ENCODE measurements at places on chromosomes 4 and X.
A peak's percentile ranks its signal among the peaks of the same experiment; 100 is the strongest.

DNA sequence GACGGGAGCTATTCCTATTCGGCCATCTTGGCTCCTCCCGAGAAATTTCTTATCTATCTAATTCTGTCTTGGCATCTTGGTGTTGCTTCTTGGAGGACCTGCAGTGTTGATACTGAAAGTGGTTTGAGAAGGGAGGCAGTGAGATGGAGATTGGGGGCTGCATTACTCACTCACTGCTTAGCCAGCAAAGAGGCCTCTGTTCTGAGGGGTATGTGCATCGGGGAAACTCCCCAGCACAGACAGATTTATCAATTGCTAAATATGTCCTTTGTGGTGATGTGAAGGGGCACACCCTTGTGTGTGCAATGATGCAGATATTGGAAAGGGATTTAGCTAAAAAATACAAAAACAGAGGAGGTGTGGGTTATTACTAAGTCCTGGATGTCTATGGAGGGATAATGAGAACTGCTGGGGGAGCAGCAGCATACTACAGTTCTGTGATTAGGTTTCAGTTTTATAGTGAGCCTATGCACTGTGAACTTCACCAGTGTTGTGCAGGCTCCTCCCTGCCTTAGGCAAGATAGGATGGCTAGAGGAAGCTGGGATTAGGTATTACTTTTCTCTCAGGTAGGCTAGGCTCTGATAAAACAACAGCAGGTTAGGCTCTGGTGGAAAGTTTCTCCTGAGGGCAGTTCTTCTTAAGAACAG, 279.0 kb downstream of the HS3ST1 start:
- DNase-seq, result no peak

DNA sequence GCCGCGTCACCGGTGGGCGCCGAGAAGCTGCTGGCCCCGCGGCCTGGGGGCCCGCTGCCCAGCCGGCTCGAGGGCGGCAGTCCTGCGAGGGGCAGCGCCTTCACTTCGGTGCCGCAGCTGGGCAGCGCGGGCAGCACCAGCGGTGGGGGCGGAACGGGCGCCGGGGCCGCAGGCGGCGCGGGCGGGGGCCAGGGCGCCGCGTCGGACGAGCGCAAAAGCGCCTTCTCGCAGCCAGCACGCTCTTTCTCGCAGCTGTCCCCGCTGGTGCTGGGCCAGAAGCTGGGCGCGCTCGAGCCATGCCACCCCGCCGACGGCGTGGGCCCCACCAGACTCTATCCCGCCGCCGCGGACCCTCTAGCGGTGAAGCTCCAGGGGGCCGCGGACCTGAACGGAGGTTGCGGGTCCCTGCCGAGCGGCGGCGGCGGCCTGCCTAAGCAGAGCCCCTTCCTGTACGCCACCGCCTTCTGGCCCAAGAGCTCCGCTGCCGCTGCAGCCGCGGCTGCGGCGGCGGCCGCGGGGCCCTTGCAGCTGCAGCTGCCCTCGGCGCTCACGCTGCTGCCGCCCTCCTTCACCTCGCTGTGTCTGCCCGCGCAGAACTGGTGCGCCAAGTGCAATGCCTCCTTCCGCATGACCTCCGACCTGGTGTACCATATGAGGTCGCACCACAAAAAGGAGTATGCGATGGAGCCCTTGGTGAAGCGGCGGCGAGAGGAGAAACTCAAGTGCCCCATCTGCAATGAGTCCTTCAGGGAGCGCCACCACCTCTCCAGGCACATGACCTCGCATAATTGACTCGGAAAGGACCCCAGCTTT, 5.6 kb downstream of the PRDM8 start:
- peak; percentile 58 for DNase-seq

- no peak for DNase-seq
These were observed 161.7 kb upstream of the NAP1L5 start for GRCh38 chr4:88859191-88859812.

DNA sequence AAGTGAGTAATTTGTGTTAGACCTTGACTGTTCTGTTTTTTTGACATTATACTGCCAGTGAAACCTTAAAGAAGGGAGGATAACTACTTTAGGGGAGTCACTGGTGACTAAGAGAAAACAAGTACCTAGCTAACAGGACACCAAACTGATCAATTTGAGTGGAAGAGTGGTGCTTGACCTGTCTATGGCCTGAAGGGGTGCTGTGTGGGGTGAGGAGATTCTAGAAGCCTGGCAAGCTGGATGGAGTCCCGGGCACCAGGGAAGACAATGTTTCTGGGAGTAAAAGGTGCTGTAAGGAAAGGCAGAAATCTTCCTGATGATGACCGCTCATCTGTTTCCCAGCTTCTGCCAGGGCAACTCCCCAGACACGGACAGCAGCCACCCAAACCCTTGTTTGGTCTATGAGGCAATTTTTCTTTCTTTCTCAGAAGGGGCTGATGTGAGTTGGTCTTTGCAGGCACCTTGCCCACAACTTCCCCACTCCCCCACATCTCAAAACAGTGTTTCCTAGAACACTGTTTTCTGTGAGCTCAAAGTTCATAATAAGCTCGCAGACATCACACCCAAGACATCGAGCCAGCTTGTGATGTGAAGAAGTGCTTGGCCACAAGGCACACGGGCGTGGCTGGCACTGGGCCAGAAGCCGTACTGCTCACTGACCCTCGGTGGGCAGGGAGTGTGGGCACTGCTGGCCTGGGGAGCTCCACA, 4.6 kb downstream of the TXK start:
- peak; percentile 31 for DNase-seq

- DNase-seq, result no peak
These were observed 162.9 kb upstream of the SPIN4 start for GRCh38 chrX:63513825-63514568.

DNA sequence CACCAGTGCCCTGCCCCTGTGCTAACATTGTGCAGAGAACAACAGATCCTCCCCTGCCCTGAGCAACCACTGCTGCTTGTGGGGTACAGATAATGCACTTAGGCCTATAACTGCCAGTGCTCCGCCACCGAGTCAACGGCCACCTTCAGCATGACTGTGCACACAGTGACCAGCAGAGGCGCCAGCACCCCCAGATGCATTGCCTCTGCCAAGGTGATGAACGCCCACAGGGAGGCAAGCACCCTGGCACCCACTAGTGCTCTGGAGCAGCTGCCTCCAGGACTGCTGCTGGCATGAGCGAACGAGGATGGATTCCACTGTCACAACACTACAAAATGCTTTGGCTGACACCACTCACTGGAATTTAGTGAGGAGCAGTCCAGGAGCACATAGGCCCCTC, 38.2 kb downstream of the SPIN2B start:
- no peak for DNase-seq

DNA sequence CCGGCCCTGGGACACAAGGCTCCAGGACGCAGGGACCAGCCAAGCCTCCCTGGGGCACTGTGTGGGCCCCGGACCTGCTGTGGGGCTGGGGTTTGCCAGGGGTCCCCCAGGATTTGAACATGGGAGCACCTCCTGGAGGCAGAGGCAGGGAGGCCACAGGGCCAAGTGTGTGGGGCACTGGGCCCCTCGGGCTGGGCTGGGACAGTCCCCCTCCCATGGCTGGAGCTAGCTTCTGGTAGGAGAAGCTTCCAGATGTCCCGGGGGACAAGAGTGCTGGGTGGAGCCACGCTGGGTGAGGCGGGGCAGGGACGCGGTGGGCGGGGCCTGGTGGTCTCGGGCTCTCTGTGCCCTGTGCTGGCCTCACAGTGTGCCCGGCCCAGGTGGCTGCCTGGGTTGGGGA, 18.6 kb downstream of the FGFRL1 start:
- no peak for DNase-seq

DNA sequence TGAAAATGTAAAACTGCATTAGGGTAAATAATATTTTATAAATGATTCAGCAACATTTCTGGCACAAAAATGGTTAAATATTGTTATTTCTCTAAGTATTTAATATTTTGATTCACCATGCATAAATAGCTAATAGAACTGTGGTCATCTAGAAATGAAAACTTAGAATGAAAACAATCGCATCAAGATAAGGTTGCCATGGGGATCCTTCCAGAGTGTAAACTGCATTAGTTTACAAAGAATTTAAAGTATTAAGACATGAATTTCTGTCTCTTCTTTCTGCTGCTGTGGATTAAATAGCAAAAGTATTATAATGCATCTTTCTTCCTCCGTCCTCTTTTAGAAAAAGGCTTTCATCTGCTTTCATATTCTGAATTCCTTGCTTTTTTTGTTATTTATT, 1064.6 kb upstream of the SLIT2 start:
- DNase-seq, result no peak

DNA sequence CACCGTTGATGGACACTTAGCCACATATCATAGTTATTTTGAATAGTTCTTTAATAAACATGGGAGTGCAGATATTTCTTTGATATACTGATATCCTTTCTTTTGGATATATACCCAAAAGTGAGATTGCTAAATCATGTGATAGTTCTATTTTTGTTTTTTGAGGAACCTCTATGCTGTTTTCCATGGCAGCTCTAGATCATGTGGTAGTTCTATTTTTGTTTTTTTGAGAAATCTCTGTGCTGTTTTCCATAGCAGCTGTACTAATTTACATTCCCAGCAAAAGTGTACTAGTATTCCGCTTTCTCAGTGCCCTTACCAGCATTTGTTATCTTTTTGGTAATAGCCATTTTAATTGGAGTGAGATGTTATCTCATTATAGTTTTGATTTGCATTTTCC, 3.6 kb downstream of the SH3BGRL start:
- DNase-seq, result no peak

DNA sequence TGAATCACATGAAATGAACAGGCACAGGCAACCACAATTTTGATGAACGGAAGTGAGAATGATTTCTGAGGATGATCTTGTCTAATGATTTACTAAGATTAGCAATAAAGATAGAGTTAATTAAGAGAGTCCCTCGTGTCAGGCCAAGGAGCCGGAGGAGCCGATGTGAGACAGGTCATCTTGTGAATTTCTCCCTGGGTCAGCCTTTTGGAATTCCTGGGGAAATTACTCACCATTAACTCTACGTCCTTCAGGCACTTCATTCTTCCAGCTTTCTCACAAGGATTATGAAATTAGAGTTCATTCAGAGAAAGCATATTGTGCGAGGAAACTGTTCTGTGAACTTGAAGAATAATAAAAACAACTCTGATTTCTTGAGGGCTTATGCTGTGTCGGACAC, 86.7 kb downstream of the PSAPL1 start:
- no peak for DNase-seq

GRCh38 chr4:145218251-145218650, 37.9 kb upstream of the OTUD4 start:
- no peak for DNase-seq

DNA sequence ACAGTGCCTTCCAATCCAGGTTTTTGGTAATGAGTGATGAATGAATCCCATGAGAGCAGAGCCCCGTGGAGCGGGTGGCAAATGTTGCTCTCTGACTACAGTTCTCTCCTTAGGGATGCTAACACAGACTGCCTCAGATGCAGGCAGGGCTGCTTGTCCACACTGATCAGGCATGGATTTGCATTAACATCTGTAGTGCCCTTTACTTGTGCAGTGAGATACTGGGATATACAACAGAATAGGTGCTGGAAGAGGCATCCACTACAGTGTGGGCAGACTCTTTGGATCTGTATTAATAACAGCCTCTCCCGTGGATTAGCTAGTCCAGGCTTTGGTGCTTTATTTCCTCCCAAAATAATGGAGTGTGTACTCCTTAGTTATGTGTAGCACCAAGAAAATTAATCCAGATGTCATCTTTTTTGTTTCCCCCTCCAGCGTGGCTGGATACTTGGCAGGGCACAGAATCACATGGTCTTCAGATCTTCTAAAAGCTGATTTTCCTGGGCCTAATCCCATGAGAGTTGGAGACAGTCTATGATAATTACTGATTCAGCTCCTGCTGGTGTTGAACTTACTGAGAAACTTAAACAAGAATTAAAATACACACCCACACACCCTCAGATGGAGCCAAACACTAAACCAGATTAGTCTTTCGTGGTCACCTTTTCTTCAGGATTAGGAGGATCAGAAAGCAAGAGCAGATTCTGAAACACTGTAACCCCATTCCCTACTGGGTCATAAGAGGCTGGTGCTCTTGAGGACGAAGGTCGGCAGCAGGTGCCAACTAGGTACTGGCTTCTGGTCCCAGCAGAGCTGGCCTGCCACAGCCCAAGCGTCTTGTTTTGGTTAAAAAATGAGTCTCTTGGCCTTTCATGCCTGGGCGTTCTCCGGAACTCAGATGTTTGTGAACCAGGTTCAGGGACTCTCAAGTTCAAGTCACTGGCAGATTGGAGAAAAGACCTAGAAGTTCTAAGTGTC, 23.1 kb upstream of the NAP1L5 start:
- DNase-seq, result no peak

- no peak for DNase-seq
These were observed 88.3 kb downstream of the GK start for GRCh38 chrX:30741545-30741944.

- no peak for DNase-seq
These were observed 7.3 kb downstream of the FNIP2 start for GRCh38 chr4:158776106-158776505.

DNA sequence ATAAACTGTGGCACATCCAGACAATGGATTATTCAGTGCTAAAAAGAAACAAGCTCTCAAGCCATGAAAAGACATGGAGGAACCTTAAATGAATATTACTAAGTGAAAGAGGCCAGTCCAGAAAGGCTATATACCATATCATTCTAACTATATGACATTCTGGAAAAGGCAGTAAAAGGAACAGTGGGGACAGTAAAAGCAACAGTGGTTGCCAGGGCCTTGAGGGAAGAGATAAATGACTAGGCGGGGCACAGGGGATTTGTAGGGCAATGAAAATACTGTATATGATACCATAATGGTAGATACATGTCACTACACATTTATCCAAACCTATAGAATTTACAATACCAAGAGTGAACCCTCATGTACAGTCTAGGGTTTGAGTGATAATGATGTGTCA, 115.3 kb downstream of the ATP8A1 start:
- DNase-seq, result no peak

GRCh38 chrX:77917294-77917933, 6.9 kb downstream of the ATP7A start:
- no peak for DNase-seq

GRCh38 chrX:119236623-119237561, 807 bp downstream of the PGRMC1 start:
- DNase-seq, result peak; percentile 7

- DNase-seq, result no peak
These were observed 43.1 kb upstream of the MCF2 start for GRCh38 chrX:139751053-139751452.

GRCh38 chr4:4289597-4289940, 385 bp downstream of the LYAR start:
- DNase-seq, result no peak

All from CD4-positive, alpha-beta T cell treated with Interleukin-6 at 100 ng/mL for 8 hours (primary cell).